ENCODE measurements at places on chromosomes 7 and 10.

- no peak for DNase-seq
Measured at GRCh38 chr10:8615118-8615517, 560.6 kb downstream of the GATA3 start.

DNA sequence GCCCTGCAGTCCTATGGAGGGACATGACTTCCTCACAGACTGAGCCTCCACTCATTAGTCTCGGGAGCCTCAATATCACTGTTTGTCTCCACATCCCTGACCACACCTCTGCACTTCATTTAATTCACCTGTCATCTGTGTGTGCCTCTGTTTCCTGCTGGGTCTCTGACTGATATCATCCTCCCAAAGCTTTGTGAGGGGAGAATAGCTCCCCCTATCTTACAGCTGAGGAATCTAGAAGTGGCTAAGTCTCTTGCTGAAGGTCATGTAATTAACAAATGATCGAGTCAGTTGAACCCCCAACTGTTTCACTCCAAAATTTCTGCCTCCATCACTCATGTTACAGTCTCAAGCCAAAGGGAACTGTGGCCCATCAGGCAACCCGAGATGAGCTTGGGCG is 5.5 kb upstream of the CPXM2 start:
- DNase-seq: peak; percentile 15

DNA sequence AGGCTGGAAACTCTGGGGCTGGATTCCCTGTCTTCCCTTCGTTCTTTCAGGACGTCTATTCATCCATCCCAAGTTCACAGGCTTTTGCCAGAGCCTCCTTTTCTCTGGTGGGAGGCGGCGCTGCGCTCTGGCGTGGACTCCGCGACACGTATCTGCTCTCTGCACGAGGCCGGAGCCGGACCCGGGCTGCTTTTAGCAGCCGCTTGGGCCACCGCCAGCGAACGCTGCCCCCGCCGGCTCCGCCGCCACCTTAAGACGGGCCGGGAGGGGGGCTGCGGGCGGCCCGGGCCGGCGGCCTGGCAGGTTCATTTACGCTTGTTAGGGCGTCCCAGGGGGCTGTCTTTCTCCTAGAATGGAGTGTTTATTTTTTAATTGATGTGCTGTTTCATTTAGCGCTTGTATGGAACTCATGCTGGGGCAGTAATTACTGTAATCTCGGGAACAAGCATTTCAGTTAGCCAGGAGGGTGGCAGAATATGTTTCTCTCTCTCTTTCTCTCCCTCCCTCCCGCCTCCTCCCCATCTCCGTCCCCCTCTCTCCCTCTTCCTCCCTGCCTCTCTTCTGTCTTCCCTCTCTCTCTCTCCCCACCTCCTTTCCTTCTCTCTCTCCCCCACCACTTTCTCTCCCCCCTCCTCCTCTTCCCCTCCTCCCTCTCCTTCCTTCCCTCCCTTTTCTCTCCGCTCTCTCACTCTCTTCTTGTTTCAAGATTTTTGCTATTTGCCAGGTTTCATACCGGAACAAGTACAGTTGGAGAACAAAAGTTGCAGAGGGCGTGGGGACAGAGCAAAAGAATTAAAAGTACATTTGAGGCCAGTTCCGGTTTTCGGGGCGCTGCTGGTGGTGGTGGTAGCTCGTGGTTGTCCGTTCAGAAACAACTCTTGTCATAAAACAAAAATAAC is 1.3 kb upstream of the FZD8 start:
- no peak for DNase-seq

GRCh38 chr7:2403718-2404648 is 572 bp downstream of the CHST12 start:
- DNase-seq: no peak

DNA sequence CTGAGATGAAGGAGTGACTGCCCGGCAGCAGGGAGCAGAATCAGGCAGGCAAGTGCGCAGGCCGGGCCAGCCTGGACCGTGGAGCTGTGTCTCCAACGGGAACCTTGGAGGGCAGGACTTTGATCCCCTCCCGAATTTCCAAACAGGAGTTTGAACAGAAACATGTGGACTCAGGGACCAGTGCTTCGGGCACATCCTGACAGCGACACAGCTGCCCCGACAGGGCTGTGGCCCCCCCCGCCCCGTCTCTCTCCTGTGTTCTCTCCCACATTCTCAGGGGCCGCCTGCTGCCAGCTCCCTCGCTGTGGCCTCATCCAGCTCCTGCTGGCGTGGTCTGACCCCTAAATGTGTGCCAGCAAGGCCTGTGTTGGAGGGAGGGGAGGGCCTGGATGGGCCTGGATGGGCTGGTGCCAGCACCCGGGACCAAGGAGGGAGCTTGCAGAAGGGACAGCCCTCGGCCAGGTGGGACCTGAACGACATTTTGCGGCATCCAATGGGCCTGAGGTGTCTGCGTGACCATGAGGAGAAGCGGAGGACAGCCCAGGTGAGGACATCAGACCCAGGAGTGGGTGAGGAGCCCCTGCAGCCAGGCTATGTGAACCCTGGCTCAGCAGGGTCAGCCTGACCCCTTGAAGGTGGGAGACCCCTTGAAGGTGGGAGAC is 222.9 kb downstream of the DNAJB6 start:
- no peak for DNase-seq

DNA sequence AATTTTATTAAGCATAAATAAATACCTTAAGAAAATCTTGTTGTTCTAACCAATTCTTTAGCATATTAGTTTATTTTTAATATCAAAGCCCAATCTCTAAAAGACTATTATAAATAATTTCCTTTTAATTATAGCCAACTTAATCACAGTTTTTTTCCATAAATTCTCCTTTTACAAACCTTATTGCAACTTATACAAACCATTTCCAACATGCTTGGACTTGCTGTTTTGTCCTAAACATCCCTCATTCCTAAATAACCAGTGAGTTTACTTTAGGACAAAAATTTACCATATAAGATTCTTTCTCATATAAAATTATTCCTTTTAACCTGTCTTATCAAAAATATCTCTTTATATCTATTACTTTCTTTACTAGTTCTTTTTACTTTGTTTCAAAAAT is 25.2 kb upstream of the LSM8 start:
- no peak for DNase-seq

GRCh38 chr10:34133406-34133805 is 681.7 kb downstream of the PARD3 start:
- no peak for DNase-seq

DNA sequence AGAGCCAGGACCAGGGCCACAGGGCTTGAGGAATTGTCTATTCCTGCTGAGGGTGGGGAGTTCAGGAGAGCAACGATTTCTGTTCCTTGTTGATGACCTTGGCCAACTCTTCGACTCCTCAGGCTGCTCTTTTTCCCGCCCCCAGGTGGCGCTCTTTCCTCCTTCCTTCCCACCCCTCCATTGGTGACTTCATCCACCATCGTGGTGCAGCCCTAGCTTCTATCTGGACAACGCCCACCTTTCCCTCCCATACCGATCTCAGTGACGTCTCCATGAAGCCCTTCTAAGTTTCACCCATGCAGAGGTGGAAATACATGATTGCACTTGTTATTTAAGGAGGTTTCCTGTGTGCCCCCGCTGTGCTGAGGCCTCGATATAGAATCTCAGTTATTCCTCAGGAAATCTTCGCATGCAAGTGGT is 22.1 kb upstream of the CARD11 start:
- no peak for DNase-seq

DNA sequence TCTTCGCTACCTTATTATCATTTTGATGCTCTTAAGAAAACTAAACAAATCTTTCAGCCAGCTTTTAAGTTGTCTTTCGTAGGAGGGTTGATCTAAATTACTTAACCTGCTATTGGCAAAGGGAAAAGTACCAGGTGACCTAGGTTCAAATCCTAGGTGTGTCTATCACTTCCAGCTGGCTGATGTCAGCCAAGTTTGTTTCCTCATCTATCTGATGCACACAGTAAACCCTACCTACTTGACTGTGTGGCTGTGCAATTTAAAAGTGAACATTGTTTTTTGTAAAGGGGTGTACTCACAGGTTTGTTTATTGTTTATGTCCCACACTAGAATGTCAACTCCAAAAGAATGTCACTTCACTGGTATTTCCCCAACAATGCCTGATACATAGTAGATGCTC is 21.9 kb upstream of the CAMK1D start:
- DNase-seq: no peak

DNA sequence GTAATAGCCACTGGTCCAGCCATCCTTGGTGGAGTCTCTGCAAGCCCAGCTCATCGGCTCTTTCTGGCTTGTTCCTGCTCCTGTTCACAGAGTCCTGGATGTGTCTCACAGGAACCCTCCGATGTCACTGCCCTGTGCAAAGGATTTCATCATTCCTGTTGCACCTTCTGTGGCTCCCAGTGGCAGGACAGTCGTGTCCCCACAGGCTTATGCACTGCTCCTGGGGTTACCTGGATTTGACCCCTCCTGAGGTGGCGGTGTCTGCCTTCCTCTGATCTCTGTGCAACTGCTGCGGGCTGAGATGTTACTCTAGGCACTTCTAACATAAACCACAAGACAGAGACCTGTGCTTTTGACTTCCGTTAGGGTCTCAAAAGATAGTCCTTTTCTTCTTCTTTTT is 30.6 kb downstream of the APBB1IP start:
- DNase-seq: no peak

GRCh38 chr10:2828741-2829140 is 238.6 kb upstream of the PFKP start:
- DNase-seq: no peak

GRCh38 chr10:96856317-96856716 is 24.2 kb downstream of the LCOR start:
- no peak for DNase-seq

DNA sequence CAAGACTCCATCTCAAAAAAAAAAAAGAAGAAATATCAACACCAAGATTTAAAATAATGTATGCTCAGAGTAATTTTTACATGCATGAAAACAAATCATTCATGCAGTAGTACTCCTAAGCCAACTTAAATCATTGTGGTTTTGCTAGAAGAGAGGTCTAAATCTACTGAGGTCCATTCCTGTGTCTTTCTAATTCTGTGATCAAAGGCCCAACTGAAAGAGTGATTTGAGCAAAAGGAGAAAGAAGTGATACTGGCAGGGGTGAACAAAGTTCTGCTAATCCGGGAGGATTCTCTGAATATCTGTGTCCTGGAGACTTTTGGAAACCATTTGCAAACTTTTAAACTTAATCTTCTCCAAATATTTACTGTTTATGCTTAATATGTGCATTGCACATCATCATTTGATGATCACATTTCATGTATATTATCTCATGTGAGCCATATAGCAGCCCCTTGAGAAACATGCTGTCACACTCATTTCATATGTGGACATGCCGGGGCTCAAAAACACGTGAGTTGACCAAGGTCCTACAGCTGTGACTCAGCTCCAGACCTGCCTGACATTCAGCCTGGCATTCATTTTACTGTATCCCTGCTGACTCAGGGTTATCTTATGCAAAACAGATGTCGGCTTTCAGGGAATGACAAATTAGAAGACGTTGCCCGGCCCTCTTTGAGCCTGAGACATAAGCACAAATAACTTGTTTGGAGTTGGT is 76.4 kb downstream of the FAM107B start:
- no peak for DNase-seq

- no peak for DNase-seq
Measured at GRCh38 chr10:60704471-60704870, 73.8 kb upstream of the CDK1 start.

GRCh38 chr10:129078346-129078745 is 388.7 kb upstream of the MGMT start:
- no peak for DNase-seq

- DNase-seq: peak; percentile 73
Measured at GRCh38 chr10:80356989-80357850, 639 bp downstream of the DYDC2 start.

- DNase-seq: no peak
Measured at GRCh38 chr7:73832806-73833205, 2.0 kb downstream of the CLDN4 start.

GRCh38 chr10:77441353-77442166 is 196.0 kb downstream of the KCNMA1 start:
- no peak for DNase-seq

DNA sequence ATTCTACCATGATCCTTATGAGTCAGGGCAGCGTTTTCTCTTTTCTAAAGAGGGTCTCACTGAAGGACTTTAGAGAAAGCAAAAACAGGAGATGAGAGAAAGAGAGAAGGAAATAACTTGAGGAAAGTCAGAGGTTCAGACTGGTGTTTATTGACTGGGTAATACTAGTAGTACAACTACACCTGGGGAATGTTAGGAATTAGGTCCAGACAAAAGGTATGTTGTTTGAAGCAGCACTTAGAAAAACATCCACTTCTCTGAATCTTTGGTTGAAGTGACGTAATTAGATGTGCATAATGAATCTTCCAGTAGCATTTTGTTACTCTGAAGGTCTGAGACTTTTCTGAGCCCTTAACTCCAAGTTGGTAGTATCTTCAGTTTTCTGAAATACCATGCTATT is 380.3 kb upstream of the LRGUK start:
- DNase-seq: no peak

- DNase-seq: no peak
Measured at GRCh38 chr10:51685768-51686167, 13.6 kb downstream of the CSTF2T start.

DNA sequence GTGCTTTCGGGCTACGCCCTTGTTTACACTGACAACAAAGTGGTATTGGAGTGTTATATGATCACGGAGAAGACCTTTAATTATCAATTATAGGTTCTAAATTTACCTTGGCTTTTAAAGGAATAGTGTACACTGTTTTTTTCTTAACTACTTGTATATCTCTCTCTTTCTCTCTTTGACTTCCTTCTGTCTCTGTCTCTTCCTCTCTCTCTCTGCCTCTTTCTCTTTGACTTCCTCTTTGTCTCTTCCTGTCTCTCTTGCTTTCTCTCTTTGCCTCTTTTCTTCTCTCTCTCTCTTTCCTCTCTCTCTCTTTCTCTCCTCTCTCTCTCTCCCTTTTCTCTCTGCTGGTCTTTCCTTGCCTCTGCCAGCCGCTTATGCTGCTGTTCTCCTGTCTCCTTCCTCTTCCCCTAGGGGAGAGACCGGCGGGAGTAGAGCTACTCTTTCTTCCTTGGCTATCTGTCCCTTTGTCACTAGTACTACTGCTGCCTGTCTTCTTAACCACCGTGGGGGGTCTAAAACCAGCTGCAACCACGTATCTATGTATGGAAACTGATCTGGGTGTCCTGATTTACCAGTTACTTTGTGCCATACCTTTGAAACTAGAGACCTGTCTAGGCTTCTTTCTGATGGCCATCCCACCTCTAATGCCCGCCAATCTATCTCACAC is 36.9 kb upstream of the GSDME start:
- no peak for DNase-seq

DNA sequence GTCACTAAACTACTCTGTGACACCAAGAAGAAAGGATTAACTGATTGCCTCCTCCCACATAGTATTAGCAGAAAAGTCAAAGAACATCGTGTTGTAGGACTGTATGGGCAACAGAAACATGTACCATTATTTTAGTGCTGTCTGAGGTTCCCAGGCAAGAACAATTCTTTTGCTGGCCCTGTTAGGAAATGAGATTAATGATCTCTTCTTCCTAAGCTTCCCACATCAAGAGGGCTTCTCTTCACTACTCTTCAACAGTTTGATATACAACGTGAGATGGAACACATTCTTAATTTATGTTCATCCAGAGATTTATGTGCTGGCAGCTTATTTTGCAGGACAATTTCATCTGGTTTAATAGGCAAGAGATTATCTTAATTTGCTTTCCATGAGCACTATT is 219.6 kb downstream of the DOCK4 start:
- no peak for DNase-seq

GRCh38 chr7:2008936-2009540 is 223.7 kb downstream of the MAD1L1 start:
- no peak for DNase-seq

Measured in DMS153 (cell line).